ENCODE measurements at places on chromosomes 7 and 10.

GRCh38 chr10:24209432-24209771, 464 bp downstream of the KIAA1217 start:
- peak; percentile 9 for DNase-seq

DNA sequence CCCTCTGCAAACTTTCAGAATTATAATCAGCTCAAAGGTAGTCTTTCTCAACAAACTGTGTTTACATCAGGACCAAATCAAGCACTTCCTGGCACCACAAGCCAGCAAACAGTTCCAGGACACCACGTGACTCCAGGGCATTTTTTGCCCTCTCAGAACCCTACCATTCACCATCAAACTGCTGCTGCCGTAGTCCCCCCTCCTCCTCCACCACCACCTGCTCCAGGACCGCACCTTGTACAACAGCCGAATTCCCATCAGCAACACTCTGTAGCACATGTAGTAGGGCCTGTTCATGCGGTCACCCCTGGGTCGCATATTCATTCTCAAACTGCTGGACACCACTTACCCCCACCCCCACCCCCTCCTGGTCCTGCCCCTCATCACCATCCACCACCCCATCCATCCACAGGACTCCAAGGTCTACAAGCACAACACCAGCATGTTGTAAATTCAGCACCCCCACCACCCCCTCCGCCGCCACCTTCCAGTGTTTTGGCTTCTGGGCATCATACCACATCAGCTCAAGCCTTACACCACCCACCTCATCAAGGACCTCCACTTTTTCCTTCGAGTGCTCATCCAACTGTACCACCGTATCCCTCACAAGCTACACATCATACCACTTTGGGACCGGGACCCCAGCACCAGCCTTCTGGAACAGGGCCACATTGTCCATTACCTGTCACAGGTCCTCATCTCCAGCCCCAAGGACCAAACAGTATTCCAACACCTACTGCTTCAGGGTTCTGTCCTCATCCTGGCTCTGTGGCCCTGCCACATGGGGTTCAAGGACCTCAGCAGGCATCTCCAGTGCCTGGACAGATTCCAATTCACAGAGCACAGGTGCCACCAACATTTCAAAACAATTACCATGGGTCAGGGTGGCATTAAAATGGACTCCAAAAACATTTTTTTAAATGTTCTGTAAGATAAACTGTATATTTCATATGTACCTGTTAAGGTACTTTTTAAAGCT, 98.7 kb downstream of the KMT2E start:
- no peak for DNase-seq

- no peak for DNase-seq
These were observed 121.3 kb downstream of the ARID5B start for GRCh38 chr10:62022830-62023229.

- no peak for DNase-seq
These were observed 5.3 kb downstream of the TMEM176A start for GRCh38 chr7:150805864-150806263.

DNA sequence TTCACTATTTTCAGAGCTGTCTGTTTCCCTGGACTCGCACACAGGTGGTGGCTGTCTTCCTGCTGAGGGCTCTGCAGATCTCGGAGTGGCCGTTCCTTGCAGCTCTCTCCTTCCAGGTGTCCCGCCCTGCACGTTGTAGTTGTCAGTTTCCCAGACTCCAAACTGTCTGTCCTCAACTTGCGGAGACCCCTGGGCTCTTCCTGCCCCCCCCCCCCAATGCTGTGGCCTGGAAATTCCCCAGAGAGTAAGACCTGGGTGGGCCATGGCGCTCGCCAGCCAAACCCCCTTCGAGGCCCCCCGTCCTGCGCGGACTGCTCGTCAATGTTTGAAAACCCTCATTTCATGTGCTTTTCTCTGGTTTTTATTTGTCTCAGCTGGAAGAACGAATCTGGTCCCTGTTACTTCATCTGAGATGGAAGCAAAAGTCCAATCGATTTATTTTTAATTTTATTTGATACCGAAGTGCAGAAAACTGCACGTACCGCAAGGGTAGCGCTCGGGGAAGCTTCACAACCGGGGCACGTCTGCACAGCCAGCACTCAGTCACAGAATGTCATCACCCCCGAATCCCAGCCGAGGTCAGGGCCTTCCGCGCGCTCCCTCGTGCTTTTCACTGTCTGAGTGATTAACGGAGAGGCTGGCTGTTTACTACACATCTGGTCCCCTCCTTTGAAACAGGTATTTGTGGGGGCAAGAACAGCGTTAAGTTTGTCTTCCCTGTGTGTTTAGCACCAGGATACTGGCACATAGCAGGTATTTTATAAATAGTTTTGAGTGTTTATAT, 46.4 kb upstream of the NKX6-2 start:
- no peak for DNase-seq

DNA sequence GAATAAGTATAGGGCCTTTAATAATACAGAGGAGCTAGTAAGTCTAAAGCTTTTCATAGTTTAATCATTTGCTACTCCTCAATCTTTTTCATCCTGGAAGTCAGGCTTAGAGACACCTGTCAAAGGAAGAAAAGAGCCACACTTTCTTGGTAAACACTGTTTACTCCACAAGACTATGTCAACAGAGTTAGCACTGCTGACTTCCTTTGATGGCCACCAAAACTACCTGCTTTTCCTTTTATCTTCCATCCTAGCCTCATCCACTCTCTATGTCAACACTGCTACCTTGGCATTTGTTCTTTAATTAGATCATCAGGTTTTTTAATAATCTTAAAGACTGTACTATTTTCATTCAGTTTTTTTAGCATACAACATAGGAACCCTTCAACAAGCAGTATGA, 106.2 kb downstream of the ELAPOR2 start:
- DNase-seq = no peak

GRCh38 chr10:97584060-97584797, at the start of gene HOGA1:
TSS of gene HOGA1 (plus strand) at chr10:97584389. CDS start at chr10:97584704, 315 bp downstream.
- no peak for DNase-seq

DNA sequence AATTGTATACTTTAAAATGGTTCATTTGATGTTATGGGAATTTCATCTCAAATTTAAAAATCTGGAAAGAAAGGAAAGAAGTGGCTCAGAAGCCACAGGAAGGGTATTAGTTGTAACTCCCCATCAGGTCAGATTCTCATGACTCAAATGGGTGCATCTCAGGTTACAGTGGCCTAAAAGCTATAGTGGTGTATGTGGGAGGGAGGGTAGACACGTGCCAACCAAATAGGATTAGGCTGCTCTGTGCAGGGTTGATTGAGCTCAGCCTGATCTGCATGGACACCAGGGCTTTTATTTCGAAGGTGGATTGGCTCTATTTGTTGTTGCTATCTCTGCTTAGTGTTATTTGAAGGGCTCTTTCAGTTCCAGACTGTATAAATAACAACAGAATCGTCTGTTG, 121.5 kb upstream of the PRR15 start:
- no peak for DNase-seq

DNA sequence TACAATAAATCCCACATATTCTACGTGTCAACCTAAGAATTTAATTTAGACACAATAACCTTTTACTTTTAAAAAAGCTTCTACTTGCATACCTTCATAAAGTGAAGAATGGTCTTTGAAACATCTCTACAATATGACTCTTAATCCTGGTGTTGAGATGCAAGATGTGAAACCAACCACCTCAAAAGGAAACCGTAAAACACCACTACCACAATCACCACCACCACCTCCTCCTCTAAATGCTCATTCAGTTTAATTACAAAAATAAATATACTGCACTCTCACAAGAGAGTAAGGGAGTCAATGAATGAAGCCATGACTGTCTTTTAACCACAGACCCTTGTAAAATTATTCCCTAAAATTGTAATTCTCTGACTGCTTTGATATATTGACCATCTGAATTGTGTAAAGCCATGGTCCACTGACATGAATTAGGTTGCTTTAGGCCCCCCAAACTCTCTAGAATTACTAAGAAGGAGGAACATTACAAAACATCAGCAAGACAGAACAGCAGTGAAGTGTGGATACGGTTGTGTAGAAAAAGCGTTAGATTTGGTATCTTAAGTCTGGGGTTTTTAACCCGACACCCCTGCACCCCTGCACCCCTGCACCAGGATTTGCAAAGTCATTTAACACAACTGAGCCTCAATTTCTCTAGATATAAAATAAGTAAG, 171.4 kb downstream of the SFMBT2 start:
- no peak for DNase-seq

DNA sequence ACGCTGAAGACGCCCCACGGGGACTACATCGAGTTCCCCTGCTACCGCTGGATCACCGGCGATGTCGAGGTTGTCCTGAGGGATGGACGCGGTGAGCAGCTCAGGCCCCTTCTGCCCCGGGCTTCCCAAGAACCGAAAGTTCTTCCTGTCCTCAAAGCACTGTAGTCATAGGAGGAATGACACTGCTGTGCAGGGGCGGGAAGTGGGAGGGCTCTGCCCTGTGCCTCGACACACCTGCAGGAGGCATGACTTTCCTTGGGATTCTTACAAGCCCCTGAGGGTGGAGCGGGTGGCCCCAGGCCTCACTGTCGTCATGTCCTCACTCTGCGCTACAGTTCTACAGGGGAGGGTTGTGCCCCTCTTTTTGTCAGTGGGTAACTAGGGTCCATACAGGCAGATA, 8.6 kb downstream of the ALOX5 start:
- DNase-seq = no peak

DNA sequence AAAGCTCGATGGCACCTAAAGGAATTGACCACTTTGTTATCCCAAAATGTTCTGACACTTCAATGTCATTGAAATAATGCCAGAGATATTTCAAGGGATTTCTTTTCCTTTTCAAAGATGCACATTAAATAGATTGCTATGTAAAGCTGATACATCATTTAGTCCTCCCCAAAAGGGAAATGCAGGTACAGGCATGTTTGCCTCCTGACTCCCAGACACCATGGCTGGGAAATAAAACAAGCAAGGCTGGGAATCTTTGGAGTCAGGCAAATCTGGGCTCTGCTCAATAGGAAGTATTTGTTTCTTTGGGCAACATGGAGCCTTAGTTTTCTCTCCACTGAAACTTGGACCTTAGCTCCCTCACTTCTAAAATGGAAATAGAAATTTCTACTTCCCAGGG, 230.8 kb upstream of the LRRTM3 start:
- no peak for DNase-seq

GRCh38 chr10:18400201-18400905, 251.0 kb downstream of the NSUN6 start:
- no peak for DNase-seq

DNA sequence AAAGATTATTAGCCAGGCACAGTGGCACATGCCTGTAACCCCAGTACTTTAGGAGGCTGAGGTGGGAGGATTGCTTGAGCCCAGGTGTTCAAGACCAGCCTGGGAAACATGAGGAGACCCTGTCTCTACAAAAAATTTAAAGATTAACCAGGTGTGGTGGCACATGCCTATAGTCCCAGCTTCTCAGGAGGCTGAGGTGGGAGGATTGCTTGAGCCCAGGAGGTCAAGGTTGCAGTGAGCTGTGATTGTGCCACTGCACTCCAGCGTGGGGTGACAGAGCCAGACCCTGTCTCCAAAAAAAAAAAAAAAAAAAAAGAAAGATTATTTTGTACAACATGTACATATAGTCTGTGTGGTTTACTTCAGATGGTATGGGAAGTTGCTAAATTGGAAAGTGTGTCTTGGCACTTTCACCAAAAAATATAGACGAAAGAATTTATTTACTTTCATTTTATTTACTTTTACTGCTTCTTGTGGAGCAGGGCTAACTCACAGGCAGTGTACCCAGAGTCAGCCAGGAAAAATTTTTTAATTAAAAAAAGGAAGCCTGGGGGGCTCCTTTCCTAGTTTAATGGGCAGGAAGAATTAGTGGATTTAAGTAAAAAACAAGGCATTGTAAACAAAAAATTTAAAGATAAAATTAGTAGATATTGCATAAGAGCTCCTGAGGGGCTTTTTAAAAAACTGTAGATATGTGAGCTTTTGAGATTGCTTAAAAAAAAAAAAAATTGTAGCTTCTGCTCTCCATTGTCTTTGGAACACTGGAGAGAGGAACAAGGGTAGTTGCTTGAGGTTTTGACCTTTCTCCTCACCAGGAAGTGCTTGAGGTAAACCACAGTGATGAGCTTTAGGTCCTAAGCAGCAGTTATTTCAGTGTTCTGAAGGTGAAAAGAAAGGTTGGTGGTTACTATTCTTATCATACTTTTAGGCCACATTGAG, 44.6 kb upstream of the VDAC2 start:
- no peak for DNase-seq

- no peak for DNase-seq
These were observed 126.7 kb upstream of the ZNF32 start for GRCh38 chr10:43775384-43775783.

DNA sequence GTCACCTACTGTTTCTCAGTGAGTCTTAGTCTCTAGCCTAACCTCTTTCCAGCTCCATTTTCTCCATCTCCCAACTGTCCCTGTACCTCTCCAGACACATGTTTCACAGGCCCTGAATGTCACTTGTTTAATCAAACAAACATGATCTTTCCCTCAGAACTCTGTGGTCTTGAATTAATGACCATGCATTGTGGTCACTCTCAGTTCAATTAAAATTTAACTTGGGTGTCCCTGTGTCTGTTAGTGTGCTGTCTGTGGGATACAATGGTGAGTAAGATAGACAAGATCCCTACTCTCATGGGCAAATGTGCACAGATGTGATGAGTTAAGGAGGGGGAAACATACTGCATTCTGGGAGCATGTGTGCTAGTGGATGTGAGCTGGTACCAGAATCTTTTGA, 65.0 kb downstream of the RBM33 start:
- no peak for DNase-seq

- DNase-seq = no peak
These were observed 86.2 kb upstream of the PPIF start for GRCh38 chr10:79260811-79261740.

GRCh38 chr10:120480848-120481247, 23.8 kb downstream of the PLPP4 start:
- no peak for DNase-seq

DNA sequence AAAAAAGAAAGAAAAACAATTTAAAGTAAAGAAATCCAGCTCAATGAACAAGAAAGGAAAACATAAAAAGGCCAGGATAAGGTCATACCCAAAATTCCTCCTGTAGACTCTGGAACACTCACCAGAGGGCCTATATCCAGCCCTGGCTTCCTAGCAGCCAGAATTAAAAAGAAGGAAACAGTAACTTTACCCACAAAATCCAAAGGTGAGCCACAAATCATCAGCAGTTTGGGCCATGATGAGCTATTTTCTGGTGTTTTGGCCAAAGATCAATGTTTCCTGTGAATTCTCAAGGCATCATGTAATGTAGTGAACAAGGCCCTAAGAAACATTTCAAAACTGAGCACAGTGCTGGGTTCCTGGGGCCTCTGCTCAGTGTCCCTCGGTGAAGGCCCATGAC, 87.8 kb downstream of the LARP4B start:
- no peak for DNase-seq

DNA sequence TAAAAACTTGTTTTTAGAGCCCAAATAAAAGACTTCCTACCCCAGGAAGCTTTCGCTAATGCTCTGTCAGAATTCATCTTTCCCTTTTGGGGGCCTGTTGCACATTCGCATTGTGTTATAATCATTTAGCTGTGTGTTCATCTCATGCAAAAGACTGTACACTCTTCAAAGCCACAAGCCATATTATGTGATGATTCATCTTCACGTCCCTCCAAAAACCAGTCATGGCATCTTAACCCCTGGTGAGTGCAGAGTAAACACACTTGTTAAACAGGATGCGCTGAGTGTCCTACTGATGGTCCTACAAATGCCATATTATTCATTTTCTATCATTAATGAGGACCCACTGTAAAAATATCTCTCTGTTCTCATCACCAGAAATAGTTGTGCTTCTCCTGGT, 235.4 kb downstream of the KIAA1217 start:
- peak; percentile 31 for DNase-seq
